ENCODE measurements at places on chromosomes 5 and 9.

DNA sequence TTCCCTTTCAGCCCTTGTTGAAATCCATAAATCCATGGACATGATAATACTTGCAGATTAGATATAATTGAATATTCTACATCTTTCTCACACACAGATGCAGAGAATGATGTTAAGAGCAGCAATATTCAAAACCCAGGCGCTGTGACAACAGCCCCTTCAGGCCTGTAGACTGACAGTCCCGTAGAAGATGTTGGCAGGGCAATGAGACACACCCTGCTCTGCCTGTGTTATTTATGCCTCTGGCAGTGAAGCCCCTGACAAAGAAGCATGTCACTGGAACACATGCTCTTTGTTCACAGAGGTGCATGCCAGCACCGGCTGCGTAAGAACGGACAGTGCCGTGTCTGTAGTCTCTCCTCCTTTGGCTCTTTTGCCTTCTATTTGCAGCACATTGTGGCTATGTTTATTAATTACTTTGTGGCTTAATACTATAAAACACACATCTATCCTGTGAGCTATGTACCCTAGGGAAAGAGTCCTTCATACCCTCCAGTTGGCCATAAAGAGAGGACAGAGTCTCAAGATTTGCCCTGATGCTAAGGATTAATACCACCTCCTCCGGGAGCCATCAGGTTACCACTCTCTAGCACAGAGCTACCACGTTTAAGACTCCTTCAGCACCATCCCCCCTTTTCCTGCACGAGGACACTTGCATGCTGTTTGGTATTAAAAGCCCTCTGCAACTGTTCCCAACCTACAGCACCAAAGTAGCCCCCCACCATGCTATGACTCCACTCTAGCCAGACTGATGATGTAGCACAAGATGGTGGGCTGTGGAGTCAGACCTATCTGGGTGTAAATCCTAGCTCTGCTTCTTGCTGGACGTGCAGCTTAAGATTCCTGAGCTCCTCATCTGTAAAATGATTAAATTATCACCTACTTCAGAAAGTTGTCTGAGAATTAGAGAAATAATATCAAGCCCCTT is 2.0 kb upstream of the ANP32B start:
- peak; percentile 20 for ATAC-seq

DNA sequence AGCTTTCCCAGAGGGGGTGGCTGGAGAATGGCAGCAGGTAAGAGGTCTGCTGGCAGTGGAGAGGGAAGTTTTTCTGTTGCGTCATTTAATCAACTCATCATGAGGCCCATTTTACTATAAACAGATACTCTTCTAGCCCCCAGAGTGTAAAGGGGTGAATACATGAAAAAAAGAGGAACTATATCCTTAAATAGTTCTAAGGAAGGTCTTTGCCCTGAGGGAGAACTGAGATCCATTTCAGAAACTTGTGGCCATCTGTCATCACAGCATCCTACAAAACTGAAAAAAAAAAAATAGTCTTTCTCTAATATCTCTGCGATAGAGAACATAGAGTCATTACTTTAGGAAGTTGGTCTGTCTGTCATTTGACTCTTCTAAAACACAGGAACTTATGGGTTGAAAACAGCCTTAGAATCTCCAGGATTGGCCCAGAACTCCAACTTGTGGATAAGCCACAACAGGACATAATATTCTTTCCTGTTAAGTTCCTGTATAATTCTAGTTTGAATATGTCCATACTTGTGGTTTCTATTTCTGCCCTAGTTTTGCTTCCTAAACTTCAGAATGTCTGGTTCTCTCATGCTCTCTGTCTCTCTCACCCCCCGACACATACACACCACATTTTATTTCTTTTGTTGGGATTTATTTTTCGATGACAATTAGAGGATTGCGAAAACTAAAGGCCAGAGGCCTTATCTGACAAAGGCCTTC is 238.5 kb upstream of the PIK3R1 start:
- no peak for ATAC-seq

- ATAC-seq: no peak
Observed at GRCh38 chr5:90408571-90409317, 812 bp downstream of the CETN3 start.

- no peak for ATAC-seq
Observed at GRCh38 chr9:97906236-97906831, 16.0 kb downstream of the TRMO start.
